ENCODE measurements at places on chromosomes 12 and 14.

GRCh38 chr14:52693036-52693435 is 2.3 kb downstream of the ERO1A start:
- DNase-seq = no peak

DNA sequence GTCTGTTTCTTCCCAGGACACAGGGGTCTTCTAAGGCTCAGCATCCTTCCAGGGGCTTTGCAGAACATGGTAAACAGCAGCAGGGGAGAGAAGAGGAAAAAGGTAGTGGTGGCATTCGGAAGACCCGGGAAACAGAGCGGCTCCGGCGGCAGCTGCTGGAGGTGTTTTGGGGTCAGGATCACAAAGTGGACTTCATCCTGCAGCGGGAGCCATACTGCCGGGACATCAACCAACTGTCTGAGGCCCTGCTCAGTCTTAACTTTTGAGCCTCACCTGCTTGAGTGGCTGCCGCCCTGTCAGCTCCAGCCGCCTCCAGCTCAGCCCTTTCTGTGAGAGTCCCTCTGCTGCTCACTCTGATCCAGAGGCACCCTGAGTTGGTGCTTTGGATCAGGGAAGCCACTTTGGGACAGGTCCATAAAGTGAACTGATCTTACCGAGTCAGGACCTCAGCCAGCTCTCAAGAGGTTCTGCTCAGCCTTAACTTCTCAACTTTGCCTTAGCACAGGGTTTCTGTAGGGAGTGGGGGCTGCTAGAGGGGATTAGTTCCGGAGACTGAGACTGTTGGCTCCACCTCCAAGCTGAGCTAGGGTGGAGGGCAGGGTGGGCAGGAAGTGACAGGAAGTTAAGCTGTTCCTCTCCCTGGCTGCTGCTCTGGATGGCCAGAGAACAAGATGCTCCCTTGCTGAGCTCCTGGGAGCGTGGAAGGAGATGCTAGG is 5.4 kb downstream of the SDR39U1 start:
- DNase-seq = no peak

GRCh38 chr14:57080691-57081090 is 188.0 kb downstream of the EXOC5 start:
- no peak for DNase-seq

DNA sequence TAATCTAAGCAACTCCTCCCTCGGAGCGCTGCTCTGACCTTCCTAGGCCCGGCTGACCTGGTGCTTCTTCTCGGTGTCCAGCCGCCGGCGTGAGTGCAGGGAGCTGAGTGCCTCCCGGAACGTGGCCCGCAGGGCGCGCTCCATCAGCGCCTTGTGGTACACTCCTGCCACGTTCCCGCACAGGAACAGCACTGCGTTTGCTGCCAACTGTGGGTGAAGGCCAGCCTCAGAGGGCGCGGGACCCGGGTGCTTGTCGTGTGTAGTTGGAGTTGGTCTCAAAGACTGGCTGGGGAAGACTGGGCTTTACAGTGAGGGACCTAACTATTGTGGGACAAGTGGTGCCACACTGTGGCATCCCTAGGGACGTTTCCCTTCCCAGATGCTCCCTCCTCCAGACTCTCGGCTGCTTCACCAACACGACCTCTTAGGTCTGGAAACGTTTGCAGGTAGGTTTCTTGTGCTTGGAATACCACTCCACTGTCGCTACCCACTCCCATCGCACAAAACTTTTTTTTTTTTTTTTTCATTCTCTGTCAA is 3.1 kb downstream of the ADCY4 start:
- no peak for DNase-seq

DNA sequence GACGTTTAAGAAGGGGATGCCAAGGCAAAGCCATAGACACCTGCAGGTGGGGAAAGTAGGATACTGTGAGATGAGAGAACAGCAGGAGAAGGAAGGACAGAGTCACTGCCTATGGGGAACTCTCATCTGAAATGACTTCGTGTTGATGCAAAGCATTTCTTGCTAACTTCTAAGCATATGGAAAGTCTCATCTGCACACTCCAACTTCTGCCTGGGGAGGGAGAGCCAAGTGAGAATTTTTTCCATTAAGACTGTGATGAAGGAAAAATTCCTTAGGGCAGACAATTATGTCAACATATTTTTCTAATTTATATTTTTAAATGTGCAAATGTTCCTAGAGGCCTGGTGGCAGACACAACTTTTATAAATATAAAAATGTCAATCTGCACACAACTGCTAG is 115.3 kb downstream of the IPO8 start:
- no peak for DNase-seq

DNA sequence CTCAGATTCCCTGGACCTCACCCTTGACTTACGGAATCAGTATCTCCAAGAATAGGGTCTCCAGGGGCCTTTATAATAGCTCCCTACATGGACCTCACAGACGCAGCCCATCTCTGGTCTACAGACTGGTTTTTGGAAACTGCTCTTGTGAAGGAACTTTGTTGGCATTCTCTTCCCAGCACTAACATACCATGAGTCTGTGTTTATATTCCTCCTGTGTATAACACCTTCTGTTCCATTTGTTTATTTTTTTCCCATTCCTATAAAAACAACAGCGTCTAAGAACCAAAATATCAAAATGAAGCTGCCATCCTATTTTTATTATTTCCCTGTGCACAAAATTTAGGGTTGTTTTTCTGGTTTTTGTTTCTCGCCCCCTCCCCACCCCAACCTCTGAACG is 131.1 kb downstream of the NEDD1 start:
- no peak for DNase-seq

DNA sequence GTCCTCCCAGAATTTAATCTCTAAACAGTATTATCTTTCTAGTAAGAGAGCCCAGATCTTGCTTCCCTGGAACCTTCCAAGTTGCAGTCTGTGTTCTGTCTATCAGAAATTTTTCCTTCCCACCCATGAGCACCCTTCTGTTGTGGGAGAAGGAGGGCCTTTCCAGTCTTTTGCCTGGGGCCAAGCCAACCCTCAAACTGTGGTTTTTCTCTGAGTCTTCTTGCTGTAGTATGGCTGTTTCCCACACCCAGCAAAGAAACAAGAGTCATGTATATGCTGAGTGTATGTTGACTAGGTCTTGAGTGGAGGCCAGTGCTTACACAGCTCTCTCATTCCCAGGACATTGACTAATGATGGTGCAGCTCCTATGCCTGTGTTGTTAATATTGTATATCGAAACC is 104.5 kb downstream of the TGFB3 start:
- DNase-seq = peak; percentile 30

GRCh38 chr12:74328623-74329022 is 209.0 kb upstream of the ATXN7L3B start:
- no peak for DNase-seq

DNA sequence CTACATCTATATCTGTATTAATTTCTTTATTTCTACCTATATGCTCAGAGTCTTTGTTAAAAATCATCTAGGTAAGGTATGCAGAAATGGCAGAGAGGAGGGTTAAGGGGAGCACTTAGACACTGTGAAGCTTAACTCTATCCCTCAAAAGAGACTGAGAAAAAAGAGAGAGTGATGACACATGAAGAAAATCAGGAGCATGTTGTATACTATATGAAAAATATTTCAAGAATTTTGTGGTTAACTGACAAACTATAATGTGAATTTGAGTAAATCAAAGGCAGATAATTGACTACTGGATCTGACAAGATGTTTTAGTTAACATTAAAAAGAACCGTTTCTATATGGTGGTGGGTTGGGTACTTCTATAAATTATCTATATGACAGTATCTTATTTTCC is 1814.2 kb upstream of the SEL1L start:
- DNase-seq = no peak

DNA sequence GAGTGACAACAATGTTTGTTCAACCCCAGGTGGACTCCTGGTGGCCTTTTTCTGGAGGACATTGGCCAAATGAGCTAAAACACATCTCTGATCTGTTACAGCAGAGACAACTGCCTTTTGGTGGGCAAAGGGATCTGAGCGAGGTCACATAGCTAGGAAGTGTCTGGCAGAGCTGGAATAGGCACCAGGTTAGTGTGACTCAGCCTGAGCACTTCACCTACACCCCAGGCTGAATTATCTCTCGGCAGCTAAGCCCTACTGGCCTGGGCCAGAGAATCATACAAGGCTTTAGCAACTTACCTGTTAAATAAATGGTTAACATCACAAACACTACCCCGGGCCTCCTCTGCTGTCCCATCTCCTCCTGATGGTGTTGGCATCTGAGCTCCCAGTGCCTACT is 50.2 kb upstream of the HSPB8 start:
- no peak for DNase-seq

DNA sequence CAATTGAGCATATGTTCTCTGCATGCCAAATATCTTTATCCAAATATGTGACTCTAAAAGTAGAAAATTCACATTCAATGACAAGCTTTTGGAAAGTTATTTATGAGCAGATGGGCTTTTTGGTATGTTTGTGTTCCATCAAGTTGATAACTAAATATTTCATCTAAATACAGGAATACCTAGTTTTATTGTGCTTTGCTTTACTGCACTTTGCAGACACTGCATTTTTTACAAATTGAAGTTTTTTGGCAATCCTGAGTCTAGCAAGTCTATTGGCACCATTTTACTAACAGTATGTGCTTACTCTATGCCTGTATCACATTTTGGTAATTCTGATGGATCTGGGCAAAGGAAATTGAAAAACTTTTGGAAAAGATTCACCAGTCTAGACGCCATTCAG is 133.8 kb downstream of the ATXN7L3B start:
- DNase-seq = no peak

- DNase-seq = no peak
Measured at GRCh38 chr14:89317051-89317691, 99.9 kb downstream of the FOXN3 start.

- no peak for DNase-seq
Measured at GRCh38 chr12:73361156-73361863, 1089.1 kb downstream of the TRHDE start.

- DNase-seq = no peak
Measured at GRCh38 chr12:127081058-127081457, 1185.9 kb upstream of the TMEM132C start.

DNA sequence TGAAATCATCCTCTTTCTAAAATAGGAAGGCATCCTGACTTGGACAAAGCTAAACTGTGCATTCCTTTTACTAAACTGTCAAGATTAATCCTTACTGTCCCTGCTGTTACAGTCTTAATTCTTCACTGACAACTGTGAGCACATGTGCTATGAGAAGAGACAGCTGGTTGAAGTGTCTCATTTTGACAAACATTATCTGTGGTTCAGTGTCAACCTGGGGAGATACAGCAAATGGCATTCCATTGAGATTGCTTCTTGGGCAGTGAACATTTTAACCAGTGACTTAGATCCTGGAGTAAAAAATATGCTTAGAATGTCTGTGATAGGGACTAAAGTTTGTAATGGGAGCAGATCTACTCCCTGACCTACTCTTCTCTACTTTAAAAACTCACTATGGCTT is 552.6 kb upstream of the ATP2B1 start:
- DNase-seq = no peak

DNA sequence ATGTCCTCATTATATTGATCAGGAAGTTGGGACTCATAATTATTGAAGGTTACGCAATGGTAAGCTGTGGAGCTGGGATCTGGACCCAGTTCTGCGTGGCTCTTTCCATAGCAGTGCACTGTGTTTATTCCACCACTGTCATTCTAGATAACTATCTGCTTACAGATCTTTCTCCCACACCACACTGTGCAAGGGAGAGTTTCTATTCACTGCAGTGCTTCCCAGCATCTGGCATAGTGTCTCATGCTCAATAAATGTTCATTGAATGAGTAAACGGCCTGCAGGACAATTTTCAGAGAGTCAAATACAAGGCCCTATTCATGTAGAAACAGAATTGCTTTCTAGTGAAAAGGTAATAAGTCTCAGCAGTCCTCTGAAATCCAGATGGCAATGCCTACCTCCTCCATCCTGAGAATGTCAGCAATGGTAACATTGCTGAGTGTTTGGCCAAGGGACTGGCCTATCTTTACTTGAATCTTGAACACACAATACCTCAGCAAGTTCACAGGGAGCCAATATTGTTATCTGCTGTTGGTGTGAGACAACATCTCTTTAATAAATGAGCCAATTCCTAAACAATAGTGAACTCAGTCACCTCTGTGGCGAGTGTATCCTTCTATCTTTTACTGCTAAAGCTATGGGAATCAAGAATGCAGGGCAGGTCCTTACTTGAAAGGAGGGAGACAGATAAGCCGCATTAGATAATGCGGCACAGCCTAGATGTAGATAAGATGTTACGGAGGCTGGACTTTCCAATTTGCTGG is 332.4 kb upstream of the PRICKLE1 start:
- DNase-seq = no peak

GRCh38 chr12:1908758-1909157 is 9.7 kb downstream of the CACNA2D4 start:
- no peak for DNase-seq

DNA sequence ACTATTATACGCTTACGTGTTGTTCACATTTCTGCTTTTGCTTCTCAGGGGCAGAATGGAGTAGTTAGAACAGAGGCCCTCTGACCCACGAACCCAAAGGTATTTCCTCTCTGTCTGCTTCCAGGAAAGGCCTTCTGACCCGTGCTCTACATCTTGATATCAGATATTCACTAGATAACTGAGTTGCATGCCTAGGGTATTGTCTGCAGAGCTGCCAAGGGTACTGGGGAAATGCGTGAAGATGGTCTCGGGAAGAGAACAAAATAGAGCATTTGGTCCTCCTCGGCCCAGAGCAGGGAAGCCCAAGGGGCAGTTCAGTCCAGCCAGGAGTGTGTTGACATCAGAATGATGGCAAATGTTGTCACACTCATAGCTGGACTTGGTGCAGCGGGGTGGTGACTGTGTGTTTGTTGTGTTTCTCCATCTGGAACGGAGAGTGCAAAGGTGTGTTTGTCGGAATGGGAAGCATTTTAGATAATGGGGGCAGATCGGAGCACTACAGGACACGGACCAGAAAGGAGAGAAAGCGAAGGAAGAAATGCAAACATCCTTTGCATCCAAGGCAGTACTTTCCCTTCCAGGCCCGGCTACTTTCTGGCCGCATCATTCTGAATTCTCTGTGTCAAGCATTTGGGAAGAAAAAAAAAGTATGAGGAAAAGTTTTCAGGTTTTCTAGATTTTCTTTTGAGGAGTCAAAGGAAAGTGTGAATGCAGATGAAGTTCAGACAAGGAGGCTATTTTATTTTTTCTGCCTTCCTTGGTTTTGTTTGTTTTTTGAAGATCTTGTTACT is 8.1 kb downstream of the GLT1D1 start:
- DNase-seq = no peak

- DNase-seq = no peak
Measured at GRCh38 chr12:69514845-69515244, 44.7 kb downstream of the FRS2 start.

DNA sequence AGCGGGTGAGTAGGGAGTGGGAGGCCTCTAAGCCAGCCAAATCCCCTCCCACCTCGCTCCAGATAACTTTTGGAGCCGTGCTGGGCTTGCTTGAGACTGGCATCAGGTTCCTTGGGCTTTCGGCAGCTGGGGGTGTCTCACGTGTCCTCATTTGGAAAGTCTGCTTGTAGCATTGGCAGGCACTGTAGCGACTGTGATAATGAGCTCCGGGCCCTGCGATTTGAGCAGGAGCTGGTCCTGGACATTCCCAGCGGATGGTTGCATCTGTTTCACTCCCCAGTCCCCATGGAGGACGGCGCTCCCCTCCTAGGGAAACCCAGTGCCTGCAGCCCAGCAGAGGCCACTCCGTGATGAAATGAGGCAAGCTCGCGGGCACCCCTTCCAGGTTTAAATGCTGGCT is 49.4 kb downstream of the DGLUCY start:
- DNase-seq = no peak

GRCh38 chr12:1870998-1871917 is 47.2 kb downstream of the CACNA2D4 start:
- DNase-seq = no peak

- DNase-seq = no peak
Measured at GRCh38 chr12:46935271-46935847, 109.6 kb upstream of the SLC38A4 start.

GRCh38 chr14:102028733-102029132 is 58.1 kb downstream of the HSP90AA1 start:
- no peak for DNase-seq

All from OCI-M1 (cell line).